Breast epithelium (tissue), 4 donors: ENCODE measurements at places on chromosomes 4 and X.

DNA sequence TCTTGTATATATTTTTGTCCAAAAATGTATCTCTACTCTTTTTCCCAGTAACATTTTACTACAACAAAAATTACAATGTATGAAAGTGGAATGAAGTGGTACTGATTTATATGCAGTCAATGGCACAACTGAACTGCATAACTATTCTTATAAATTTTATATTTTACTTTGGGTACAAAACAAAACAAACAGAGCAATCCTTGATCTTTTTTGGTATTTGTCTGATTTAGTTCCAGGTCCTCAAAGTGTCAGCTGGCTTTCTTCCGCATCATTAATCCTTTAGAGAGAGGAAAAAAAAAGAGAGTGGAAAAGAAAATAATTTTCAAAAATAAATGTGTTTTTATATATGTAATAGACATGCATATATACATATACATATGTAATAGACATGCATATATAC is 252.4 kb upstream of the SLIT2 start:
- no peak for DNase-seq
- no peaks in the 10 kb centered on the region for H3K27me3 ChIP-seq
- no peaks in the 10 kb centered on the region for H3K4me1 ChIP-seq
- H3K27ac ChIP-seq = no peak overlapping the region
- H3K4me3 ChIP-seq = no peak overlapping the region
- no peaks in the 10 kb centered on the region for H3K36me3 ChIP-seq

DNA sequence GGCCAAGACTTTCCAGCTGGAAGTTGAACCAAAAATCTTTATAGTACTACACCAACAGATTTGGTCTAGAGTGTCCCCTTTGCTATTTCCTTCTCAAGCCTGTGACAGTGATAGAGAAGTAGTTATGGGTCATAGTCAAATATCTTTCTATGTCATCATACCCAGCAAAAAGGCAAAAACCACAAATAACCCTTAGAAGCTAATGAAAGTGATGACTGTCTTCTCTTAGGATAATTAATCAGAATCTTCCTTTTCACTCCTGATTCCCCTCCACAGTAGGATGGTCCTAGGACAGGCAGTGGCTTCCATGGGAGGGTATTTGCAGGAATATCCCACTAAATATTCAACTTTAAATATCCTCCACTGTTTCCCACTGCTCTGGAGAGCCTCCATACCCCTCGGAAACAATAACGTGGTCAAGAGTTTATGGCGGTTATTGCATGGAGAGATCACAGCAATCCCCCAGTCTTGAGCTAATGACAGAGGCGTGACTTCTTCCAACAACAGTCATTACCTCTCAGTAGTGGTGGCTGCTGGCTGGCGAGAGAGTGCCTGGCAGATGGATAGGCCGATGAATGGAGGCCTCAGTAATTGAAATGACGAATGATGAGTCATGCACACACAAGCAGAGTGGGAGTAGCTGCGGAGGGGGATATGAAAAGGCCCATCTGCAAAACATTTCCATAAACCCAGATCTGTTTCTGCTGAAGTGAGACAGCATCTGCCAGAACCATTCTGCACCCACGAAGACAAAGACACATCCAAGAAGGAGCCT is 154.9 kb downstream of the STK32B start:
- no peak overlapping the region for H3K27ac ChIP-seq
- H3K4me1 ChIP-seq = no peaks in the 10 kb centered on the region
- no peak for DNase-seq
- H3K27me3 ChIP-seq = no peaks in the 10 kb centered on the region
- no peak overlapping the region for H3K4me3 ChIP-seq

GRCh38 chr4:163665521-163666331 is 171.2 kb downstream of the TMA16 start:
- H3K27ac ChIP-seq = no peak overlapping the region
- H3K4me3 ChIP-seq = no peak overlapping the region
- DNase-seq = no peak
- H3K4me1 ChIP-seq = no peaks in the 10 kb centered on the region
- no peaks in the 10 kb centered on the region for H3K36me3 ChIP-seq

DNA sequence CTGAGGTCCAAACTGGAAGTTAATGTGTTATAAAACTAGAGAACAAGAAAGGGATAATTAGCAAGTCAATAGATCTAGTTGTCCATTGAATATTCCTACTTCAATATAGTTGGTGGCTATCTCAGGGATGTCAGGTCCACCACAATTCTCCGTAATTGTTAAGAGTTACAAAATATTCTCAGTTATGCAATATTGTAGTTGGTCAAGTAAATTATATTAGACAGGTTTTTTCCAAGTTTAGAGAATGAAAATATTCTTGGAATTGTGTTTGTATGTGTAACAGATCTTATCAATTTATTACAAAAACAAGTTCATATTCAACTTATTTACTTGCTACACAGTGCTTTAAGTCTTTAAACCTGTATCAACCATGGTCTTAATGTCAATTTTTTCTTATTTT is 547.4 kb downstream of the SPRY1 start:
- no peak overlapping the region for H3K27ac ChIP-seq
- H3K27me3 ChIP-seq = no peaks in the 10 kb centered on the region
- no peak overlapping the region for H3K4me3 ChIP-seq

DNA sequence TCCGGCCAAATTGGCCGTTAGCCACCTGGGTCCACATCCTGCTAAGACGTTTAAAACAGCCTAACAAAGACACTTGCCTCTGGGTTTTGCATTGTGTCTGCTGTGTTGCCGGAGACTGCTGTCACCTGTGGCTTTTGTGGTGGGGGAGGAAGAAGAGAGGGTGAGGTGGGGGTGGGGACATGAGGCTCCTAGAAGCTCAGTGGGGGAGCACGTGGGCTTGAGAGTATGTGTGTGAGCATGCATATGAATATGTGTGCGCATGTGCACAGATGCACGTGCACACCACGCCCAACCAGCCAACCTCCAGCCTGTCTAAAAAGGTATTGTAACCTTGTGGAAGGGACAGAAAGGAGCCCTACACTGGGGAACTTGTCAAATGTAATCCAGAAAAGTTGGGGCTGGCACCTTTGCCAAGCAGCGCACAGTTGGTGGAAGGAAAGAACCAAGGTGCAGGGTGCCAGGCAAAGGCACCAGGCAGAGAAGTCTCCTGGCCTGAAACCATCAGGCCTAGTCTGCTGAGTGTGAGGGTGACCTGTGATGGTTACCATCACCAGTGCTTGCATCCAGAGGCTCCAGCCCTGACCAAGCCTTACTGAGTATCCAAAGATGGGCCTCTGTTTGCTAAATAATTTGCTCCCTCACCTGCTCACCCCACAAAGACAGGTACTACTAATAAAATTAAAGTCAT is 10.1 kb upstream of the SASH3 start:
- no peaks in the 10 kb centered on the region for H3K4me1 ChIP-seq
- H3K4me3 ChIP-seq = no peak overlapping the region
- H3K36me3 ChIP-seq = no peaks in the 10 kb centered on the region
- DNase-seq = no peak
- H3K27me3 ChIP-seq = no peaks in the 10 kb centered on the region

DNA sequence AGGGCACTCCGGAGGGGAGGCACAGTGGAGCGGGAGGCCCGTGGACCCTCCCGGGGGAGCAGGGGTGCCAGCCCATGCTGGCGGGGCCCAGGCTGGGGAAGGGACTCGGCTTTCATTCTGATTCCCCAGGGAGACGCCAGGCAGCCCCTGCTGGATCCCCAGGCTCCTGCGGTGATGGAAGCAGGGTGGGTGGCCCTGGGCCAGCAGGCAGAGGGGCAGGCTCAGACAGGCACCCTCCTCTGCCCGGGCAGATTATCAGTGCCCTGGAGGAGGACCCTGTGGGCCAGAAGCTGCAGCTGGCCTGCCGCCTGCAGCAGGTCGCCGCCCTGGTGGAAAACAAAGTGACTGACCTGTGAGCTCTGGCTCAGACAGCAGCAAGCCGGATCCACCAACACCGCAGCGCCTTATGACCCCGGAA is 2.1 kb upstream of the SRPK3 start:
- H3K36me3 ChIP-seq = no peaks in the 10 kb centered on the region
- H3K27ac ChIP-seq = no peak overlapping the region
- no peaks in the 10 kb centered on the region for H3K4me1 ChIP-seq
- no peak overlapping the region for H3K4me3 ChIP-seq
- H3K27me3 ChIP-seq = no peaks in the 10 kb centered on the region

DNA sequence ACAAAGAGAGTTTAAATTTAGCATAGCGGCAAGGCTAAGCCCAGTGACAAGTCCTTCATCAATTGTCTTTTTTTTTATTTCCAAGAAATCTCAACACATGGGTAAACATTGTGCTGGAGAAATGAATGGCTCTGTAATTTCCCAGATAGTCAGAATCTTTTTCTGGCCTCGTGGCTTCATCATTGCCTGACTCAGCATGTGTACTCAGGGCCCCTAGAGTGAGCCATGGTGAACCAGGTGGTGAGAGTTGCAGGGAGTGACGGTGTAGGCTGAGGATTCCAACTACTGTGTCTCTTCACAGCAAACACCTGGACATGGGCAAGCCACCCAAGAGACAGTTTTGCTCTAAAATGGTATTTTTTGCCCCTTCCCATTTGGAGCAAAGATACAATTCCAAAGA is 43.1 kb upstream of the UCP1 start:
- H3K27ac ChIP-seq = no peak overlapping the region
- no peak overlapping the region for H3K4me3 ChIP-seq
- DNase-seq = no peak
- H3K27me3 ChIP-seq = no peaks in the 10 kb centered on the region
- no peaks in the 10 kb centered on the region for H3K4me1 ChIP-seq

GRCh38 chr4:181569553-181569952 is 673.6 kb upstream of the TENM3 start:
- H3K36me3 ChIP-seq = no peaks in the 10 kb centered on the region
- DNase-seq = no peak
- no peak overlapping the region for H3K4me3 ChIP-seq
- H3K4me1 ChIP-seq = no peaks in the 10 kb centered on the region

DNA sequence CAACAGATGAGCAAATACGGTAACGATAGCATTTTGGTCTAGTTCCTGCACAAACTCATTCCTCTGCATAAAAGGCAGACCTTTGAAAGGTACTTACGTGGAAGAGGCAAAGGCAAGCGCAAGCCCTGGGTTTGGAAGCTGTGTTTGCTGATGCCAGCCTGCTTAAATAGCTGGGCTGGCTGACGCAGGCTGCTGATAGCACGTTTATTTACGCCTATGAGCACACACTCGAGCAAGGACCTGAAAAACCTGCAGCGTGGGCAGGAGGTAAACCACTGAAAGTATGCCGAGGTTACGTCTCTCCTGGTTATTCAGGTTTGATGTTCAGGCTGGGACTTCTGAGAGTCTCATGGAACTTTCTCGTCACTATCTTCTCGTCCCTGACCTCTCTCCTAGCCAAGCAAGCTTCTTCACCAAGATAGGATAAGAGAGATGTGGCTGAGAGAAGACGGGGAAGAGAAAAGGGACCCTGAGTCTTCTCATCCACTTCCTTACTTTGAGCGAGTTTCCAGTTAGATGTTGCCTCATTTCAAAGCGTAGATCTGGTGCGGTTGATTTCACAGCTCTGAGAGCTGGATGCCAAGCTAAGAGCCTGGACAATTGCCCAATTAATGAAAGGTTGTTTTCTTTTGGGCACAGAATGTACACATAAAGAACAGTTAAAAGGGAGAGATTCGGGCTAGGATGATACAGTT is at the start of gene HOPX:
Gene HOPX, minus strand, starts transcription at position 139 of the 695 bp plus-strand sequence. CDS start 23,480 bp downstream, outside the sequence.
- H3K27me3 ChIP-seq = no peaks in the 10 kb centered on the region
- H3K4me3 ChIP-seq = peak within 1 kb of the TSS; percentile 44
- H3K27ac ChIP-seq = no peak within 1 kb of the TSS
- DNase-seq = peak; percentile 53

DNA sequence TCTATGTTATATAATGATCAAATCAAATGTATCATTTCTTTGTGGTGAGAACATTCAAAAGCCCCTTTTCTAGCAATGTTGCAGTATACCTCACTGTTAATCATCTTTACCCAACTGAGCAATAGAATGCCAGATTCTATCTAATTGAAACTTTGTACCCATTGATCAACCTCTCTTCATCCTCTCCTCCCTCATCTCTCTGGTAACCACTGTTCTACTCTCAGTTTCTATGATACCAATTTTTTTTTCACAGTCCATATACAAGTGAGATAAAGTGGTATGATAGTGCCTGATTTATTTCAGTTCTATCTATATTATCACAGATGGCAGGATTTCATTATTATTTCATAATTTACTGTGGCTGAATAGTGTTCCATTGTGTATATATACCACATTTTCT is 209.8 kb downstream of the SPCS3 start:
- H3K27me3 ChIP-seq = no peaks in the 10 kb centered on the region
- no peak overlapping the region for H3K27ac ChIP-seq
- no peaks in the 10 kb centered on the region for H3K4me1 ChIP-seq
- H3K4me3 ChIP-seq = no peak overlapping the region
- no peak for DNase-seq

GRCh38 chrX:118114971-118115370 is 1.6 kb downstream of the KLHL13 start:
- no peaks in the 10 kb centered on the region for H3K36me3 ChIP-seq
- H3K27me3 ChIP-seq = peaks cover 9% of the 10 kb centered on the region
- no peak overlapping the region for H3K27ac ChIP-seq
- peak overlapping the region; percentile 82 for H3K4me3 ChIP-seq
- no peak for DNase-seq
- no peaks in the 10 kb centered on the region for H3K4me1 ChIP-seq

GRCh38 chrX:123425471-123425870 is 241.4 kb downstream of the GRIA3 start:
- no peaks in the 10 kb centered on the region for H3K27me3 ChIP-seq
- H3K4me3 ChIP-seq = no peak overlapping the region
- no peak overlapping the region for H3K27ac ChIP-seq
- no peak for DNase-seq

DNA sequence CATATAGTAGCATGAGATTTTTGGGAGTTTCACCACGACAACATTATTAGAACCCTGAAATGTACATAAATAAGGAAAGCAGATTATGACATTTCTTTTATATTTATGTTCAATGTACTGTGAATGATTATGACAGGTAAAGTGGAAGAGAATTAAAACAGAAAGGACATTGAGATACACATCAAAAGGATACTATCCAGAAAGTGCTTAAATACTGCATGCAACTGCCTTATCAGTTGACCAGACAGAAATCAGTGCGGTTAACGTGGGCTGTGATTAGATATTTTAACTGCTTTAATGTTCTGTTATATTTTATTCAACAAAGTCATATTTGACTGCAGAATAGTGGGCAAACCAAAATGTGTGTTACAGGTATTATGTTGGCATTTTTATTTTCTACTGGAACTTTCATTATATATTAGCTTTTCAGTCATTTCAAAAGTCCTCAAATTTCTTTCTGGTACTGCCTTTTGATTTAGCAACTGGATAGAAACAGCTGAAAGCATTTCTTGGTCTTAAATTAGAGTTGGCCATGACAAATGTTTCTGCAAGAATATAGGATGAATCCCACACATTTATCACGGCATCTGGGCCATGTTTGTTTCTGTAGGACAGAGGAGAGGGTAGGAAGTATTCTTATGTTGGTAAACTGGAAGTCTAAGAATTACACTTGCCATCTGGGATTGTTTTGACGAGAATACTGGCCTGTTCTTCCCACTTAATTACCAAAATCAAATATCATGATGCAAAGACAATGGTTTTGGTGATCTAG is 255.2 kb downstream of the SLC39A8 start:
- no peaks in the 10 kb centered on the region for H3K36me3 ChIP-seq
- DNase-seq = no peak
- no peaks in the 10 kb centered on the region for H3K4me1 ChIP-seq
- H3K4me3 ChIP-seq = no peak overlapping the region
- no peak overlapping the region for H3K27ac ChIP-seq
